ENCODE measurements at places on chromosomes 12 and 14.

DNA sequence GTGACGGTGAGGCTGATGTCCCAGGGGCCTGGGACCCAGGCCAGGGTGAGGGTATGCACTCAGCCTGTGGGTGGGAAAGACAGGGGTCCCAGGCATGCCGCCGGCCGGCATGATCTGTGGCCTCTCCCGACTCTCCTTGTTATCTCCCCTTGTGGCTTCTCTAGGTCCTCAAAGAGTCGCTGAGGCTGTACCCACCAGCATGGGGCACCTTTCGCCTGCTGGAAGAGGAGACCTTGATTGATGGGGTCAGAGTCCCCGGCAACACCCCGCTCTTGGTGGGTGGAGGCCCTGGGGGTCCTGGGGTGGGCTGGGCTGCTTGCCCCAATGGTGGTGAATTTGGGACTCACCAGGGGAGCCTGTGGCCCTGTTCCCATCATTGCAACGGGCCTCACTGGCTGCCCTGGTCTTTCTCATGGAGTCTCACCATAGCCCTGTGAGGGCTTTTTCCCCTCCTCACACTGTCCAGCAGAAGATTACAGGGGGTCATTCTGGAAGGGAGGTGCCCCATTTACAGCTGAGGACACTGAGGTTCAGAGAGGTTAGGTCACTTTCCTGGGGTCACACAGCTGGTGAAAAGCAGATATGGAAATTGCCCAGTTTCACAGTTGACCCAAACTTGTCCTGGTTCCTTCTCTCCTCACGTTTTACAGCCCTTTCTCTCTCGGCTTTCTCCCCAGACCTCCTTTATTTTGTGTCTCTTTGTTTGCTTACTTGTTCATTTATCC is 37.9 kb downstream of the CYP46A1 start:
- no peak for DNase-seq

- no peak for DNase-seq
Measured at GRCh38 chr14:72726444-72726843, 167.5 kb downstream of the DPF3 start.

DNA sequence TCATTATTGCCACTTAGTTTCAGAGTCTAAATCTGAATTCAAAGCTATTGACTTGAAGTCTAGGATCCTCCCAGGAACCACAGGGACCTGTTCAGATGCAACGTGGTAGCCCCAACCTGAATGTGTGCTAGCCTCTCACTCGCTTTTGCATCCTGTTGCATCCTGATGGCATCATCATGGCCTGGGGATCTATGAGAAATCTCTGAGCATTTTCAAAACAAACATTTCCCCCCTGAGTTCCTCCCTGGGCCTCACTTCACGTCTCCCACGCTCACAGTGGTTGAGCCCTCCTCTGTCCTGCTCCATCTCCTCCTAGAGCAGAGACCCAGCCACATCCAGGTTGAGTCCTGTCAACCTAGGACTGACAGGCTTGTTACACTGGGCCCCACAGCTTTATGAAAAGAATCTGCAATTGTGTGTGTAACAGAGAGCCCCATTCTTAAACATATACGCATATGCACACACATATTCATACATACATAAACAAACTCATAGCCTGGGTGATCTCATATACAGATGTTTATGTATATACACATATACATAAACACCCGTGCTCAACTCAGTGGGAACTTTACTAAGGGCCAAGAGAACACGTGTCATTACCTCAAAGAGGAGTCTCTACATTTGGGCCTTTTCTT is 5.4 kb upstream of the KRT72 start:
- no peak for DNase-seq

DNA sequence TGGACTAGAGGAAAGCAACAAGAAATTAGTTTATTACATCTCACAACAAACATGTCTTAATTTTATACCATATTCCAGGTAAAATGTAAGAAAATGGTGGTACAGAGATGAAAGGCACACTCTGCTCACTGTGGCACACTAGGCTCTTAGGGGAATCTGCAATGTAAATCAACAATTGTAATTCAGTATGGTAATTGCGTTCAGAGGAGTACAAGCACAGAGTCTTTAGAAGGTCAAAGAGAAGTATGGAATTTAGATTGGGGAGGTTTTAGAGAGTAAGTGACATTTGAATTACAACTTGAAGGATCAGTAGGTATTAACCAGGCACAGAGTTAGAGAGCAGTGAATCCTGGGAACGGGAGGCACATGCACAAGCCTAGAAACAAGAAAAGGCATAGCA is 694.0 kb upstream of the USP15 start:
- no peak for DNase-seq

GRCh38 chr14:99432485-99432884 is 48.2 kb downstream of the SETD3 start:
- DNase-seq = no peak

- peak; percentile 52 for DNase-seq
Measured at GRCh38 chr14:39229222-39229543, 4.5 kb upstream of the MIA2 start.

DNA sequence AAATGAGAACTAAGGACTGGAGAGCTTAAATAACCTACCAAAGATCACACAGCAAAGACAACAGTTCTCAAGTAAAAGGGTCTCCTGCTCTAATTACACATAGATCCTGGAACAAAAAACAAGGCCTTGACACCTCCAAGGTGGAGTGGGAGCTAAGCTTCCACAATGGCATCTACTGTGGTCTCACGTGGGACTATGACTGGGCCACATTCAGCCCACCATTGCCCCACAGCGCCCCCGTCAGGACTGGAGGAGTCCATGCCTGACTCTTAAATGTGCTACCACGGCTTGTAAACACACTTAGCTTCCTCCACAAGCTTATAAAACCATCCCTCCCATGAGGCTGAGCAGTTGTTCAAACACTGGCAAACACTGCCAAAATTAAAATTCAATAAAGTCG is 88.5 kb downstream of the GCH1 start:
- DNase-seq = peak; percentile 41

- DNase-seq = no peak
Measured at GRCh38 chr12:25326326-25326725, 75.6 kb upstream of the KRAS start.

- DNase-seq = no peak
Measured at GRCh38 chr14:76911473-76911872, 85.3 kb downstream of the LRRC74A start.

DNA sequence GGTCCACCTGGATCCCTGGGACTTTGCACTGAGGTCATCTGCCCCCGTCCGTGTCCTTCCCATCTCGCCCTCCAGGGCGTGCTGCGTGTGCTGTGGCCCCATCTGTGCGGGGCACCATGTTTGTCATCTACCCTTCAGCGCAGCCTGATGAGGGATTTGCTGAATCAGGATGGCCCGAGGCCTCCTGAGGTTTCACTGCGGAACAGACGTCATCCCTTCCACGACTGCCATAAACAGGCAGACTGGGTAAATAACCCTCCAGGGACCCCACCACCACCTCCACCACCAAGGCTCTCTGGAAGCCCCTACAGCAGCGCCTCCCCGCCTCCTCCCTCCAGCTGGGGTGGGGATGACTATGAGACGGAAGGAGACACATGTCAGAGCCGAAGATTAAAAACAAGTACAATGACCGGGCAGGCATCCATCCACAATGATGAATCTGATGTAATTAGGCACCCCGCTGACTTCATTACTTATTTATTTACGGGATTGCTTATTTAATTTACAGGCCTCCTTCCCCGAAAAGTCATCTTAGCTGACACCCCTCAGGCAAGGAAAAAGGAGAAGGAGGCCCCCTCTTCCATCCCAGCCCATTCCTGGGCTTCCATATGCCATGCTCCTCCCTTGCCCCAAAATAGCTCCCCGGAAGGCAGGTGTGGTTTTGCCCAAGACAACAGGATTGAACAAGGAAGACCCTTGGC is 39.4 kb downstream of the NCOR2 start:
- DNase-seq = no peak

DNA sequence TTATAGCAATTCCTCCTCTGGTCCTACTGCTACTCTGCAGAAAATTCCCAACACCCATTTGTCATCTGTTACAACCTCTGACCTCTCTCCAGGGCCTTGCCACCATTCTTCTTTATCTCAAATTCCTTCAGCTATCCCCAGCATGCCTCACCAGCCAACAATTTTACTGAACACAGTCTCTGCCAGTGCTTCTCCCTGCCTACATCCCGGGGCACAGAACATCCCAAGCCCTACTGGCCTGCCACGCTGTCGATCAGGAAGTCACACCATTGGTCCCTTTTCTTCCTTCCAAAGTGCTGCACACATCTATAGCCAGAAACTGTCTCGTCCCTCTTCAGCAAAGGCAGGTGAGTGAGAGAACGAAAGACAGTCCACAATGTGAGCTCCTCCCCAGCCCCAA is 122.1 kb downstream of the TTLL5 start:
- DNase-seq = no peak

DNA sequence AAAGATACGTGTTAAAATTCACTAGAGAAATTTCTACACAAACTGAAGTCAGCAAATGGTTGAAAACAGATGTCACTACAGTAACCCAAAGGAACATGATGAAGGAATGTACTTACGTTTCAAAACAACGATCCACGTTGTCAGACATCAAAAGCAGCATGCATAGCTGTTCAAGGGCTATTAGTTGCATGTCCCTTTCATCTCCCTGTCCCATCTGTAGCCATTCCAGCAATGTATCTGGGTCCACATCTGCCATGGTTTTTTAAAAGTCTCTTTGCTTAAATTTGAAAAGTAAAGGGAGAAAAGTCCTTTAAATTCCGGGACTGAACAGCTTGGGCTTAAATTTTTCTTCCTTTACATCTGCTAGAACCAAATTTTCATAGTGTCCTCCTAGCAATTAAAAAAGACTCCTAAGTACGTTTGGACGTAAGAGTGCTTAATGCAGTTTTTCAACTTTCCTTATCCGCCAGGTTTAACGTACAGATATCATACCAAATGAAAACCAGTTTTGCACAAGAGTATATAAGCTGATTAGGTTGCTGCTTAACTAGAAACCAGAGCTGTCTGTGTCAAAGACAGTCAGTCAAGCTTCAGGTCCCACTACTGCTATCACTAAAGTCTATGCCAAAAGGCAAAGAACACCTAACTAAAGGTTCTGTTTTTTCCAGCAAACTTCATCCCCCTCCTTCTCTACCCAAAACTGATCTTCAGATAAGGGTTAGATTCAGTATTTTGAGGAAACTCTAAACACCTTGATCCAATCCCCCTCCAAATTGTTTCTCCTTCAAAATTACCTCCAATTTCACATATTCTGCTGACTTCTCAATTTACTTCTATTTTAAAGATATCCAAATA is 1.7 kb downstream of the HECTD1 start:
- no peak for DNase-seq

DNA sequence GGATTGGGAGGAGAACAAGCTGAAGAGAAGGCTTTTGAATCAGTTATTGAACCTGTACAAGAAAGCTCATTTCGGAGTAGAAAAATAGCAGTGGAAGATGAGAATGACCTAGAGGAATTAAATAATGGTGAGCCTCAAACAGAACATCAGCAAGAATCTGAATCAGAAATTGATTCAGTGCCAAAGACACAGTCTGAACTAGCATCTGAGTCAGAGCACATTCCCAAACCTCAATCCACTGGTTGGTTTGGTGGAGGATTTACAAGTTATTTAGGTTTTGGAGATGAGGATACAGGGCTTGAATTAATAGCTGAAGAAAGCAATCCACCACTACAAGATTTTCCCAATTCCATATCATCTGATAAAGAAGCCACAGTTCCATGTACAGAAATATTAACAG is 13.5 kb downstream of the MIA2 start:
- no peak for DNase-seq

- no peak for DNase-seq
Measured at GRCh38 chr14:74685056-74685455, 27.8 kb downstream of the AREL1 start.

GRCh38 chr12:10033783-10034545 is 3.5 kb downstream of the CLEC9A start:
- no peak for DNase-seq

DNA sequence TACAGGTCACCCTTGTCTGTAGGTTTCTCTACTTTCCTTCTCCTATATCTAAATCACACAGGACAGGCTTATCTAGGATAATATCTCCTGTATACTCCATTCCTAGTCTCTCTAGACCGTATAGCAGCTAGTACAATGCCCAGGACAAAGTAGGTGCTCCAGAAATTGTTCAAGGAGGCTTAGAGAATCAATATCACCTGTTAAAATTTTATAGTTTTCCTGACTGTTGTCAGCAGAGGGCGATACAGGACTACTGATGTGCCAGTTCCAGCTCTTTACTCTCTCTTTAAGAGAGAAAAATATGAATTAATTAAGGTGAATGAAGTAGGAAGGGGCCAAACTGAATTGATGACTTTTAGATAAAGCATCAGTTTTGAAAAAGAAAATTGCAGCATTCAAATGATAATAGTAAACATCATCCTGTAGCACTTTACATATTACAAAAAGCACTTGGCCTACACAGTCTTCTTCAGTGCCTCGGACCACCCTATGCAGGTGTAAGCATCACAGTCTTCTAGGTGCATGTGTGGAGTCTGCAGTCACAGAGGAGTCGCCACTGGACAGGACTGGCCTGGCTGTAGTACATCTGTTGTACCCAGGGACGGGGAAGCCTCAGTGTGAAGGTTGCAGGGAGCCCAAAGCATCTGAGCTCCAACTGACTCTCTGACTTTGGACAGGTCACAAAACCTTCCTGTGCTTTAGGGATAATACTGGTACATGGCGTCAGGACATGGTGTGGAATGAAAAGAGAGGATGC is 61.9 kb upstream of the MAX start:
- DNase-seq = no peak

DNA sequence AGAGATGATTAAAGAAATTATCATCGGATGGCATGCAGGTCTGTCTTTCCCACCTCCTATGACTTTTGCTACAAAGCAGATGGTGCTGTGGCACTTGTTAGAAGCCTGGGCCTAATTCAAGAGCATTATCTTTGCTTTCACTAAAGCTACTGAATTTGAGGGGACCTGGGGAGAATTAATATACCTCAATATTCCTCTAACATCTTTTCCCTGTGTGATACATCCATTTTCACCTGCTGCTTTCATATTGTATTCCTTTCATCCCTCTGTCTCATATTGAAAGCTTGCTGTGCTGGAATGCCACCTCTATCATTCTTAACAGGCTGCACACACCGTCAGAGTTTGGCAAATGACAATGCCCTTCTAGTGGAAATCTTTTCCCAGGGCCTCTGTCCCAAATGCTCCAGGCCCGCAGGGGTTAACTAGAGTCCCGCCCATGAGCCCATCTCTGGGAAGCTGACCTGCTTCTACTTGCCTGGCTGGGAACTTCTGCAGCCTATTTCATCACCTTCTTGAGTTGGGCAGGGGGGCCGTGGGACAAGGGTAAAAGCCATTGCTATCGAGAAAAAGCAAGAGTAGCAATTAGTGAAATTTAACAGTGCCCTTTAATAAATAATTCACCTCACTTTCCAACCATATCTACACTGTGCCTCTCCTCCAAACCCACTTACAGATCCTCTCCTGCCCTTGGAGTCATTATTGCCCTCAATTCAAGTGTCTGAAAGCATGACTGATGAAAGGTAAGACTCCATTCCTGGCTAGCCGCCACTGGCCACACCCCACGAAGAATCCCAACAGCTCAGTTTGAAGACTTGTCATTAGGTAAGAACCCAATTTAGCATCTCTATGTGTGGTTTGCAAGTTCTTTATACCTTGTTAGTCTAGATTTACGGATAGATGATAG is 126.7 kb upstream of the BTG1 start:
- DNase-seq = no peak

- DNase-seq = no peak
Measured at GRCh38 chr12:57612711-57613426, 1.6 kb downstream of the ARHGEF25 start.

- no peak for DNase-seq
Measured at GRCh38 chr12:6962285-6963015, 8.0 kb downstream of the PHB2 start.
